Activated CD4-positive, CD25-positive, alpha-beta regulatory T cell treated with anti-CD3 and anti-CD28 coated beads, Interleukin-2, amount 50 U/mL, for 16 hours (primary cell): ENCODE measurements at places on chromosomes 4 and X.

DNA sequence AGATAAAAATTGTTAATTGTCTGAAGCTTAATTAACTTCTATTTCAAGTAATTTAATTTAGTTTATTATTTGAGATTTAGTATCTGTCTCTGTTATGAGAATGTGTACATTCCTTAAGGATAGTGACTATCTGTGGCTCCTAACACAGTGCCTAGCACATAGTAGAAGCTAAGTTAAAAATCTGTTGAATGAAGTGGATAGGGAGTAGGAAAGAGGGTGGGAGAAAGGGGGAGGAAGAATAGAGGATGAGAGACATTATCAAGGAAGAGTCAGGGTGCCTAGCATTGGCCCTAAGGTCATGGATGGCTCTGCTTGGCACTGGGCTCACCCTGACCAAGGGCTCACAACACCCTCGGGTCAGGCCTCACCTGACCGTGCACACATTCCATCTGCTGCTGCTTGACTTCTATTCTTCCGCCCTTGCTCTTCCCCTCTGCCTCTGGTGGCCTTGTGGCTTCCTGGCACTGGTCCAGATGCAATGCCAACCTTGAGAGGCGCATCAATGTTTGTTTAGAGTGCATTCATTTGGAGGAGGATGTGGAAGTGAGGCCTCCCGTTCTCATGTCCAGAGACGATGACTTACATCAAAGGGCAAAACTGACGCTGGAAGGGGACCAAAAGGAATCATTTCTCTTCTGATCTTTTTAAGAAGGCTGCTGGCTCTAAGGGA is 42.3 kb downstream of the TRIM2 start:
- DNase-seq, result no peak

DNA sequence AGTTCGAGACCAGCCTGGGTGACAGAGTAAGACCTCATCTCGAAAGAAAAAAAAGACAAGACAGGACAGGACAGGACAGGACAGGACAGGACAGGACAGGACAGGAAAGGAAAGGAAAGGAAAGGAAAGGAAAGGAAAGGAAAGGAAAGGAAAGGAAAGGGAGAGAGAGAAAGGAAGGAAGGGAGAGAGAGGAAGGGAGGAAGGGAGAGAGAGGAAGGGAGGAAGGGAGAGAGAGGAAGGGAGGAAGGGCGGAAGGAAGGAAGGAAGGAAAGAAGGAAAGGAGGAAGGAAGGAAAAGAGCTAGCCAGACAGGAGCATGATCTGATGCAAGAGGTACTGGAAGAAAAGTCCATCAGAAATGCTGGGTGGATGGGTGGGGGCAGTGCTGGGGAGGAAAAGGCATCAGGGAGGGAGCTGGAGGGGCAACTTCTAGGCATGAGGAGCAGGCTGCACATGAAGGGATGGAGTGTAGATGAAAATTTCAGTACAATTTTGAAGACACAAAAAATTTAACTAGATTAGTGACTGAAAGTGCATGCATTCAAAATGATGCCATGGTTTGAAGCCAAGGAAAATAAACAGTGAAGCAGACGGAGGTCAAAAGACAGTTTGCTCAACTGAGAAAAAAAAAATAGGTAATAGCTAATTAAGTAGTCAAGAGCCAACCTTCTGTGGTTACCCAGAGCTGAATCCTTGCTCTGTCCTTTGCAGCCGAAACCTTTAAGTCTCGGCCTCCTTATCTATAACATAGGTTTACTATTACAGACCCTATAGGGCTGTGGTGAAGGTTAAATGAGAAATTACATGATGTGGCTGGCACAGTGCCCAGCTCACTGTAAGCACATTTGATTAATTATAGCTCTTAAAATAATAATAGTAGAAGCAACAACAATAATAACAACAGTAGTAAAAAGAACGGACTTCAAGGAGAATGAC is 59.9 kb downstream of the ZNF827 start:
- no peak for DNase-seq

DNA sequence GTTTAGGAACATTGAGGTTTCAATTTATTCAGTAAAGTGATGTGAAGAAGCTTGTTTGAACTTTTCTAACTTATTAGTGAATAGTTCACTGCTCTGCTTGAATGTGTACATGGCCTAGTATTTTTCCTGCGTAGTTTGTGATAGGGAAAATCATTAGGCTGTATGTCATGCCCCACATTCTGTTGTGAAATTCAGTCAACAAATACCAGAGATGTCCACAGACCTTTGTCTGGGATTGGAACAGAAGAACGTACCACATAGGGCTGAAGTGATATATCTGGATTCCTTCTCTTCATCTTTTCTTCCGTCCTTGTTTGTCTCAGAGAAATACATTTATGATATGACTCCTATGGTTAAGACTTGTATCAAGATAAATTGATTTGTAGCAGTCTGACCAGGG is 88.8 kb upstream of the PLS3 start:
- DNase-seq, result no peak

DNA sequence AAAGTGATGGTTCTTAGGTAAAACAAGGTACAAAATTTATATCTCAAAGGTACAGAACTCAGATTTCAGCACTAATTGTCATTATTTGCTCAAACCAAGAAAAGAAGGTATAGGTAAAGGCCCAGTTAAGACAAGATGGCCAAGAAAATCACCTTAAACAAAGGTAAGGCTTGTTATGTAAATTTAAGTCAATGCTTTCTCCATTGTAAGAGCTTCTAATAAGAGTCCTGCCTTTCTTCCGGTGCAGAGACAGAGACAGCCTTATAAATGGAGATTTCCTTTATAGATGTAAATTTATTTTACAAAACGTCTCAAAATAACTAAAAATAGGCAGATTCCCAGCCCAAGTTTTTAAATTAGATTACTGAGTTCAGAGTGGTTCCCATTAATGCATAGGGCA is 89.9 kb downstream of the EDA start:
- no peak for DNase-seq

- no peak for DNase-seq
Observed at GRCh38 chr4:85854546-85854945, 379.6 kb downstream of the ARHGAP24 start.

DNA sequence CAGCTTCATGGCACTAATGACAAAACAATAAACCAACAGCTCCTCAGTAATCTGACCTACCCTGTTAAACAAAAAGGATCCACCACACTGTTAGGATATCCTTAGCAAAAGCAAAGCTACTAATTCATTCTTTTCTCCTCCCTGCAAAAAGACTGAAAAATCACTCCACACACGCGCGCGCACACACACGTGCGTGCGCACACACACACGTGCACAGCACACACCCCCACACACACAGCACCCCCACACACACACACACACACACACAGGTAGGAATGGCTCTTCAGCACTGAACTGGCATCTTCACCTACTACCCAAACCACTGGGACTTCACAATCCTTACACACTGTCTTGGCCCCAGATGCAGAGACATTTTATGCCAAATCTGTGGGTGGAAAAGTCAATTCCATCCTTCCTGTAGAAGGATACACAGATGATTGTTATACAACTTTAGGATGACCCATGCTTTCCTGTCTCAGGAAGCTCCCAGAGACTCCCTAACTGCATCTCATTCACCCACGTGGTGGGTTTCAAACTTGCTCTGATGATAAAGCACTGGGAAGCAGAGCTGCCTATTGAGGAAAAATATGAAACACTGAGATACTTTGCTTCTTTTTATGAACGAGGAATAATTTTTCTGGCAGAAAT is 102.5 kb downstream of the TSPAN5 start:
- DNase-seq, result no peak

- no peak for DNase-seq
Observed at GRCh38 chr4:100206850-100207249, 16.6 kb upstream of the DDIT4L start.

GRCh38 chrX:110055616-110056015 is 52.7 kb downstream of the TMEM164 start:
- no peak for DNase-seq

- DNase-seq, result no peak
Observed at GRCh38 chrX:155718972-155719586, 106.3 kb upstream of the TMLHE start.

GRCh38 chr4:140163029-140163810 is 9.2 kb upstream of the MAML3 start:
- DNase-seq, result no peak

- DNase-seq, result no peak
Observed at GRCh38 chr4:7752649-7753048, 187.0 kb downstream of the AFAP1 start.

GRCh38 chrX:69762340-69762739 is 146.4 kb downstream of the EDA start:
- no peak for DNase-seq

- DNase-seq, result no peak
Observed at GRCh38 chr4:168633064-168633463, 136.2 kb downstream of the PALLD start.

DNA sequence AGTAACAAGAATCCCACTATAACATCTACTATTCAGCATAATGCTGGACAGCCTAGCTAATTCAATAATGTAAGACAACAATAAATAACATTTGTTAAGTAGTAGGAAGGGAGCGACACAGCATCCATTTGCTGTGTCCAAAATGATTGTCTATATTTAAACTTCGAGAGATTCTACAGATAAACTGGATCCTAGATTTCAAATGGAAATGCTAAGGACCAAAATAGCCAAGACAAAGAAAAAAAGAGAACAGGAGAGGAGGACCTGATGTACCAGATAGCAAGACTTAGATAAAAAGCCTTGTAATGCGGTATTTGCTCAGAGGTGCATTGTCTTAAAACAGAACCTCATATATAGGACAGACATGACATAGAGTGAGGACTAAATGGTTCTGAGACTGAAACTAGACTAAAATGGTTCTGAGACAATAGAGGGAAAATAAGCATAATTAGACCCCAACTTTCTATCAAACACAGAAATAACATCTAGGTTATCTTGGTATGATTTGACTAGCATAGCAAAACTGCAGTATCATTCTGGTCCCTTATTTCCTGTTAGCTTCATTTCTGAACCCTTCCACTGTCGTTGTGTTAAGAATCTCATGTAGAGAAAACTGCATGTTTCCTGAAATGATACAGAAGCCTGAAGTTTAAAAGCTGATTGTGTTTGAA is 3.8 kb downstream of the HPGDS start:
- DNase-seq, result no peak

DNA sequence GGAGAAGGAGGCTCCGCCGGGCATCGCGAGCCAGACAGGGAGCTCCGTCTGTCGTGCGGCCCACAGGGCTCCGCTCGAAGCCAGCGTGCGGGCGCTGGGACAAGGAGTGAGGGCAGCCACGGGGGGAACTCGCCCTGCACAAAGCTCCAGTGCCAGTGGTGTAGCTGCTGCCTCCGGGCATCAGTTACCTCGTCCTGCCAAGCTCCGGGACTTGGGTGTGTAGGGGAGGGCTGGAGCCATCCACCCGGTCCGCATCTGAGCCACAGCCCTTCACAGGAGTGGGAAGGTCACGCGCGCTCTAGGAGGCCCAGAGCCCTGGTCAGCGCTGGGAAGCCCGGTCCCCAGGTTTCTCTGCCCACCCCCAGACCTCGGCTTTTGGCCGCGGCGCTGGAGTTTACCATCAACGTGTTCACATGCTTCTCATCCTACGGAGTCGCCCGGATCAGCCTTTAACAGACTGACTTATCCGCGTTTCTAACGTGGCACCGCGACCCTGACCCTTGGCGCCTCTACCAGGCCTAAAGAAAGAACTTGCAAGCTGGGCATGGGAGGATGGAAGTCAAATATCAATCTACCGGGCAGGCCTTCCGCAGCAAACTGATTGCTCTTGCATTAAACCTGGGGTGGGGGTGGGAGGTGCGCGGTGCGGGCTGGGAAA is 8.4 kb upstream of the PRDM8 start:
- DNase-seq, result no peak

DNA sequence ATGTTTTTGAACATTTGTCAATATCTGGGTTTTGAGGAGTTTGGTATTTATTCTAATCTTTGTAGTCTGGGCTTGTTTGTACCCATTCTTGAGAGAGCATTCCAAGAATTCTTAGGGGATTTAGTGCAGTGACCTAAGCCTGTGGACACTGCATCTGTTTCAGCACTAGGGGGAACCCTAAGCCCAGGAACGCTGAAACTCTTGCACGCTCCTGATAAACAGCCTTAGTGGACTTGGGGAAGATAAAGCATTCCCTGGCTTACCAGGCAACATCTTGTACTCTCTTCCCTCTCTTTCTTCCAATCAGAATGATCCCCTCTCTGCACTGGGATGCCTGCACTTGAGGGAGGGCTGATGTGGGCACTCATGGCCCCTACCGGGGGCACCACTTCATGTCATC is 654.9 kb upstream of the HTR2C start:
- DNase-seq, result no peak

GRCh38 chr4:188408244-188409030 is 269.2 kb downstream of the TRIML1 start:
- no peak for DNase-seq

DNA sequence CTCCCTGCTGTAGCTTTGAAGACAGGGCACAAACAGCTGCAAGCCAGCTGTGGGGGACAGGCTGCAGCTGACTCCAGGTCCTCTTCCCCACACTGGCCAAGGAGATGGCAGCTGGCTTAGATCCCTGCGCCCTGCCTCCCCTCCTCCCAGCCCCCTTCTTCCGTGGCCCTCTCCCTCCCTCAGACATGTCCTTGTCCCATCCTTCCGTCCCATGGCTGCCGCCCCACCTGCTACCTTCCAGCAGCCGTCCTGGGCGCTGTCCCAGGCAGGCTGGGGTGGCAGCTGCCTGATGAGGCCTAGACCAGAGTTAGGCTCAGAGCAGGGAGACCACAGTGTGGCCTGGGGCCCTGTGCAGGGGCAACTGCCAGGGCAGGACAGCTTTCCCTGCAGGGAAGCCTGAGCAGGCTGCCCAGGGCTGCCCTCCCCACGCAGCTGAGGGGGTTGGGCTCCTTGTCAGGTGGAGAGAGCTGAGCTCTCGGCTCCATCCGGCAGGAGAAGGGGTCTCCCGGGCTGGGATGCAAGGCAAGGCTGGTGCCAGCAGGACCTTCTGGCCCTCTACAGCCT is 3.3 kb upstream of the BGN start:
- DNase-seq, result no peak

- no peak for DNase-seq
Observed at GRCh38 chr4:53905941-53906377, 158.4 kb downstream of the CHIC2 start.

DNA sequence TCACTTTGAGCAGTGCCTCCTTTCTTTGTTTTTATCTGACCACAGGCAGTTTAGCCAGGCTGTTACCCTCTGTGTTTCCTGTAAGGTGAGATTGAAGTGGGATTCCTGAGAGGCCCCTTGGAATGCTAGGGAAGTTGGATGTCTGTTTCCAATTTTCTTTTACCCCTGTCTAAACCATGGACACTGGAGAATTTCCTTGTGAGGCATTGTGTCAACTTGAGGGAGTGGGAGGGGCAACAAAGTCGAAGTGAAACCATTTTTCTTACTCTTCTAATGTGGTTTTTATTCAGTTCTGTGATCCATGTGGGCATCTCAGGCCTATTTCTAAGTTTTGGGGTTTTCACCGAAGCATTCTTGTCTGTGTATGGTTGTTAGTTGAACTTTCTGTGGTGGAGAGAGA is 296.1 kb upstream of the UGT8 start:
- no peak for DNase-seq

- no peak for DNase-seq
Observed at GRCh38 chr4:123937581-123937980, 541.0 kb downstream of the SPRY1 start.
